Foreskin melanocyte (primary cell): ENCODE measurements at places on chromosomes 5 and 9.

- DNase-seq = no peak
Measured at GRCh38 chr5:159903131-159903530, 13.2 kb upstream of the ADRA1B start.

DNA sequence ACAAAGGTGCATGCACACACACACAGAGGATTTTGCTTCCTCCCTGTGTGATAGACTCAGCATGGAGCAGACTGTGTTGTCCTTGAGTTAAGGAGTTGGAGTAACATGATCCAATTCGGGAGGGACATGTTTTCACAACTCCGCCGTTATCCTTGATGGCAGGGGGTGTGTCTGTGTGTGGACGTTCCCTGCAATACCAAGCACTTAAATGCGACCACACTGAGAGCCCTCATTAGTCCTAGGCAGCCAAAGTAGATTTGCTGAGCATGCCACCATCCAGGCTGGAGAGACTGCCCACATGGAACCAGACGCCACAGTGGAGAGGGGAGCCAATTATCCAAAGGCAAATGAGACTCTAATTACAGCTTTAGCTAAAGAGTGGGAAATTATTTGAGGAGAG, 140.1 kb downstream of the DOCK2 start:
- DNase-seq = no peak

DNA sequence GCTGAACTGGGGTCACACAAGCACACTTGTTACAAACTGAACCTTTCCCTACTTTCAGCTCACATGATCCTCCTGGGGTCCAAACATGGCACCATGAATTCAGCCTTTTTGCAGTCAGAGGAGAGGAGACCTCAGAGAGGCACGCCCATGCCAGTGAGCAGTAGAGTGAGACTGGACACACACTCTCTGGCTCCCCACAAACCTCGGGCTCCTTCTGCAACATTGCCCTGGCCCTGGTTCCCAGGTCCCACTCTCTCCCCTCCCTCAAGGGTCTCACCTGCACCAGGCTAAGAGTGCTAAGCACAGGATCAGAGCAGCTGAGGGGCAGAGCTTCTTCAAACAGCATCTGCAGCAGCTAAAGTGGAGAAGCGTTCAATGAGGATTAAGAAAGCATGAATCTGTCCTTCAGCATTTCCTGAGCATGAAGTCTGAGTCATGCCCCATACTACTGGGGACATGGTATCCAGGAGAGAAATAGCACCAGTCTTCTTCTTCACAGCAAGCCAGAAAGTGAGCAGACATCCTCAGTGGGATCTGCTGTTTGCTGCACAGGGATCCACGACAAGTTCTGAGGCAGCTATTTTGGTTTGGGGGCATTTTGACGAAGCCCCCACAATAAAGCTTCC, 27.2 kb downstream of the SLC35A4 start:
- no peak for DNase-seq

- DNase-seq = no peak
Measured at GRCh38 chr5:60843936-60844905, at the start of gene ELOVL7. TSS of gene ELOVL7 (minus strand) at chr5:60844269. CDS start at chr5:60787397, 56,872 bp downstream.

GRCh38 chr5:60470881-60471280, 229.1 kb downstream of the DEPDC1B start:
- DNase-seq = no peak

DNA sequence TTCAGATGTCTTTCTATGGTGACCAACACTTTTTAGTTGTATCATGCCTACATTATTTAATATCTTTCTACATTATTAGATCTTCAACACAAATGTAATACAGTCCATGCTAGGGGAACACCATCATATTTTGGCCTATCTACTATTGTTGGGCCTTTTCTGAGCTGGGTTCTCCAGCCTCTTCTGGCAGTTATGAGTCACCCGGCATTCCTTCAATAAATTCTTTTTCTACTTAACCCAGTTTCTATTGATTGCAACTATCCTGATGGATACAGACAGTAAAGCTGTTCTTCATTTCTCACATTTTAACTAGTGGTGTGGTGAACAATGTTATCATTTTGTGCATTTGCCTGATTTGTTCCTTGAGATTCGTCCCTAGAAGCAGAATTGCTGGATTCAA, 529.3 kb downstream of the BNC2 start:
- peak; percentile 44 for DNase-seq

DNA sequence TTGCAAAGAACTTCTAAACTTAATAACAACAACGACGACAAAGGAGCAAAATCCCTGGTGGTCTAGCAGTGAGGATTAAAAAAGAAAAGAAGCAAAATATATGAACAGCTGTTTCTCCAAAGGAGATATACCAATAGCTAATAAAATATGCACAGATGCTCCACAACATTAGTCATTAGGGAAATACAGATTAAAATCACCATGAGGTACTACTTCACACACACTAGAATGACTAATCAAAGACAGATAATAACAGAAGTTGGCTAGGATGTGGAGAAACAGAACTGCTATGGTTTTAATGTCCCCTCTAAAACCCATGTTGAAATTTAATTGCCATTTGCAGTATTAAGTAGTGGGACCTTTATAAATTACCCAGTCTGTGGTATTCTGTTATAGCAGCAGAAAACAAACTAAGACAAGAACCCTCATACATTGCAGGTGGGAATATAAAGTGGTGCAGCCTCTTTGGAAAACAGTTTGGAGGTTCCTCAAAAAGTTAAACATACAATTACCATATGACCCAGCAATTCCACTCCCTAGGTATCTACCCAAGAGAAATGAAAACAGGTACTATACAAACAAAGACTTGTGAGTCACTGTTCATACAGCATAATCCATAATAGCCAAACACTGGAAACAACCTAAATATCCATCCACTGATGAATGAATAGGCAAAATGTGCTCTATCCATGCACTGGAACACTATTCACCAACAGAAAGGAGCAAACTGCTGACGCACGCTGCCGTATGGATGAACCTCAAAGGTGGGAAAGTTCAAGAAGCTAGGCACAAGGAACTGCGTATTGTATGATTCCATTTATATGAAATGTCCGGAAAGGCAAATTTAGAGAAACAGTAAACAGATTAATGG, 11.4 kb upstream of the DUSP1 start:
- no peak for DNase-seq

DNA sequence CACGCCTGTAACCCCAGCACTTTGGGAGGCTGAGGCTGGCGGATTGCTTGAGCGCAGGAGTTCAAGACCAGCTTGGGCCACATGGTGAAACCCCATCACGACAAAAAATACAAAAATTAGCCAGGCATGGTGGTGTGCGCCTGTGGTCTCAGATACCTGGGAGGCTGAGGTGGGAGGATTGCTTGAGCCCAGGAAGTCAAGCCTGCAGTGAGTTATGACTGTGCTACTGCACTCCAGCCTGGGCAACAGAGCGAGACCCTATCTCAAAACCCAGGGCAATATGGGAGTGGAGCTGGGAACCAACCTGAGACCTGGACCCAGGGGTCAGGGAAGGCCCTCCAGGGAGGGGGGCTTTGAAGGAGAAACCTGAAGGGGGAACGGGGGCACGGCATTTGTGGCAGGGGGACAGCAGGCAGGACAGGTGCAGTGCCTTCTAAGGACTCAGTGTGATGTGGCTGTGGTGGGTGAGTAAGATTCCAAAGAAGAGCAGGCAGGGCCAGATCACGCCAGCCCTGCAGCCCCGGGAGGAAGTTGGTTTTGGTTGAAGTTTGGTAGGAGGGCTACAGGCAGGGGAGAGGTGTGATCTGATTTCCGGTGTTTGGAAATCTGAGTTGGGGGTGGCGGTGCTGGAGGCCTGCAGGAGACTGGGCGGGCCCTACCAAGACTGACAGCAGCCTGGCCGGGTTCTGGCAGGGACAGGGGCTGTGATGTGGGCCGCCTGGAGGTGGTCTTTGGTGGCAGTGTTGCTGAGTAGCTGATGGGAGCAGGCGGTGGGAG, 46.2 kb downstream of the NTNG2 start:
- DNase-seq = no peak

DNA sequence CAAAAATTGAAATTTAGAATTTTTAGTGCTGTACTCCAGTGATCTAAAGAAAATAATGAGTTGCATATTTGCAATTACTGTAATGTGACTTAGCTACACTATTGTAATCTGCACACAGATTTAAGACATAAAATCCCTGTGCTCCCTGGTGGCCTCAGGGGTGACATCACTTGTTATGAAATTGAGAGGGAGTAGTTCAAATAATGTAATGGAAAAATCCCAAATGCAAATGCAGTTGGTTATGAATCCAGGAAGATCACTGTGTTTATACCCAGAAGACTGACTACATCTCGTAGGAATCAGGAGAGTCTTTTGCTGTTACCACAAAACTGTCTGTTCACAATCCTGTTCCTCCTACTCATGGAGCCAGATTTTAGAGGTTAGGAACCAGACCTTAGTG, 178.7 kb upstream of the FBXL17 start:
- no peak for DNase-seq

DNA sequence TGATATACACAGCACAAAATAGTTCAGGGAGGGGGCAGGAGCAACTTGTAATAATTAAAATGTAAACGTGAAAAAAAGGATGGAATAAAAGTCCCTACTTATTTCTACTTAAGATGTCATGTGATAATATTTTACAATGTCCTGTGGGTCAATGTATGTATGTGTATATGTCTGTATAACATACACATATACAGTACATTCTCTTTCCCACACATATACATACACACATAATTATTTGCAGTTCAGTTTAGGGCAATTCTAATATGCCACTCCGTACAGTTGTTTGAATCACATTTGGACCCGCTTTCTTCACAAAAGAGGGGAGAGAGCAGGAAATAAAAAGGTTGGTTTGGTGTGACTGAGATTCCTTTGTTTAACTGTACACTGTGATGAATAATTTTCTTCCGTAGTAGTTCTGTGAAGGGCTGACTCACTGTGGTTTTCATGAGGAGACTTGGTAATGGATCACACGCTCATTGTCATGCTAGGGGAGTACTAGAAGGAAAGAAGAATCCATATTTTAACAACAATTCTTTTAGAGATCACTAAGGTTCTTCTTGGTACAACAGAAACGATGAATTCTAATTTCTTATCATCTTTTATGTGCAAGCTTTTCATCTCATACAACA, 26.2 kb upstream of the ACOT12 start:
- peak; percentile 94 for DNase-seq

DNA sequence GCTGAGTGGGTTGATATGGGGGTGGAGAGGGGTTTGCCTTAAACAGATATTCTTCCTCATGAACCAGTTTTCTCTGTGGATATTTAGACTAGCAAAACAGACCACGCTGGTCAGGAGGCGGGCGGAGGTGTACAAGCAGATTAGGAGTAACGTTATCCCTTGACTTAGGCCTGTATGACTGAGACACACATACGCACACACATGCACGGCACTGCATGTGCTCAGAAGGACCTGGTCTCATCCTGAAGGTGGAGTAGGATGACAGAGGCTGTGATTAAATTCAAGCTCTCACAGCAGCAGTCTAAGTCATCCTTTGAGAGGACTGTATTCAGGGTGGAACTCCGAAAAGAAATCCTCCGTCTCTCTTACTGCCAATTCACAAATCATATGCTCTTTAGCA, 209.7 kb downstream of the DIRAS2 start:
- no peak for DNase-seq
